ENCODE measurements at places on chromosomes 13 and 19.

DNA sequence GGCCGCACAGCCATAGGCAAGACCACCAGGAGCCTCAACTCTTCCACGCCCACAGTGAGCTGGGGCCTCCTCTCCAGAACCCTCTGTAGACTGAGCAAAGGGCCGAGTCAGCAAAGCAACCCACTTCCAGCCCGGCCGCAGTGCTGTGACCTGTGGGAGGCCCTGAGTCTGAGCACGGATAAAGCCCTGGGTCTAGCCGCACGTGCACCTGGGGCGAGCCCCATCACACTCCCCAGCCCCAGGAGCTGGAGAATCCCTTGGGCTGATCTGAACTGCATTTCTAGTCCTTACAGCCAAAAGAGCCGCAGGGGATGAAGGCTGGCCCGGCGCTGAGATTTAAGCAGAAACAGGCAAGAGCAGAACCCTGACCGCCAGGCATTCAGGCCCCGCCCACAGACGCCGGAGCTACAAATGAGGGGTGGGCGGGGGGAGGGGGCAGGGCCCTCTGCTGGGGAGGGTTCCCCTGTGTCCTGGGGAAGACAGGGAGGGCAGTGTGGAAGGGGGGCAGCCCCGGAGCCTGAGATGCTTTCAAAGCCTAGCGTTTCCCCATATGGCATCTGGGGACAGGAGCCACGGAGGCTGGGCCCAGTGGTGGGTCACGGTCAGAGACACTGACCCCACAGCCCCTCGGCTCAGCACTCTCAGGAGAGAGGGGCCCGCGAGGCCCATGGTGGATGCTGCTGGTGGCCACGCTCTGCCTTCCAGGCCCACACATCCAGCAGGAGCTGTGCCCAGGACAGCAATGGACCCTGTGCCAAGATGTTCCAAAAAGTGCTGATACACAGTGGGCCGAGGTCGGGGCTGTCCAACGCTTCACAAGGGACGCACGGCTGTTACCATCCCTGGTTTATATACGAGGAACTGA lies 4.9 kb downstream of the TMEM259 start:
- no peak for DNase-seq

DNA sequence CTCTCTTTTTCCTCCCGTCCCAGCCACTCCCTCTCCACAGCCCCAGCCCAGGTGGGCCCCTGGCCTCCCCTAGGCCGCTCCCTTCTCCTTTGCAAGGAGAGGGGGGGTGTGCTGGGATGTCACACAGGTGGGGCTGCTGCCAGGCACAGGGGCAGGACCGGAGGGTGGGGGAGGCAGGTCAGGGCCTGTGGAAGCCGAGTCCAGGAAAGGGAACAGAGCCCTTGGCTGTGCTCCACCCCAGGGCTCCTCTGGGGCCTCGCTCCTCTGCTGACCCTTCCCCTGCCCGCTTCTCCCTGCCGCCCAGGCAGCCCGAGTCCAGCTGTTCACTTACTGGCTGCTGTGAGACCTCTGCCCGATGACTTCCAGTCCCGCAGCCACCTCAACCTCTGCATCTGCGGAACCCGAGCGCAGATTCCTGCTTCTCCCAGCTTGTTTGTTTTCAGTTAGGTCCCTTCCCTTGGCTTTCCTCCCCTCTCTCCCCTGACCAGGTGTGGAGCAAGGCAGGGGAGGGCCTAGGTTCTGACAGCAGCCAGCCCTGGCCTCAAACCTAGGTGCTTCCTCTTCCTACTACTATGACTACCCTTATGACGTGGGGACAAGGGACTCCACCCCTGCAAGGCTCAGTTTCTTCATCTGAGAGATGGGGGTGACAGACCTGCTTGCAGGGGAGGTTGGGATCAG lies 850 bp upstream of the KLK11 start:
- no peak for DNase-seq

GRCh38 chr13:46032341-46032740 lies 20.2 kb downstream of the ZC3H13 start:
- DNase-seq, result no peak

GRCh38 chr13:111114362-111115060 lies 599 bp upstream of the ARHGEF7 start:
- DNase-seq, result no peak

- peak; percentile 22 for DNase-seq
Measured at GRCh38 chr13:22107549-22107948, 436.7 kb downstream of the FGF9 start.

DNA sequence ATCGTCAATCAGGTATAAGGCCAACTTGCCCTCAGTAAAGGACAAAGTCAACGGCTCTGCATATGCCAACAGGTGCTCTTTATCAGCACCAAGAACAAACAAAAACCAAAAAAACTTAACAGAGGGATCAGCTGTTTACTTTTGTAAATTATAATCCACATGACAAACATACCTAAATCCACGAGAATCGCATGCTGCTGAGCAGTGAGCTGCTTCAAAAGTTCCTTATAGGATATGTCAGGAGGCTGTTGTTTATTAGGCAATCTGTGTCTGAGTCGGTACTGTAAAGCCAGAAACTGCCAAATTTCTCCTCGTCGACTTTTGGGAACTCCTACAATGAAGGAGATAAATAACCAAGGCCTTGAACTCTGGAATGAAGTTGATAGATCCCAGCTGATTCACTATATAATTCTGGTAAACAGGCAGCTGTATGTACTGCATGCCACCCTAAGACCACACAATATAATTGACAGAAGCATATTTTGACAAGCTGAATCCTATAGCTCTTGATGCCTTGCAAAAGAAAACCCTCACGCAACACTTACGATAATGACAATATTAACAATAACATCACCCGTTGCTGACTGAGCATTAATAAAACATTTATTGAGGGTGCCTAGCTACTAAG lies 179.8 kb downstream of the TBC1D4 start:
- DNase-seq, result no peak

GRCh38 chr19:17121736-17122293 lies 46.2 kb downstream of the MYO9B start:
- peak; percentile 73 for DNase-seq

DNA sequence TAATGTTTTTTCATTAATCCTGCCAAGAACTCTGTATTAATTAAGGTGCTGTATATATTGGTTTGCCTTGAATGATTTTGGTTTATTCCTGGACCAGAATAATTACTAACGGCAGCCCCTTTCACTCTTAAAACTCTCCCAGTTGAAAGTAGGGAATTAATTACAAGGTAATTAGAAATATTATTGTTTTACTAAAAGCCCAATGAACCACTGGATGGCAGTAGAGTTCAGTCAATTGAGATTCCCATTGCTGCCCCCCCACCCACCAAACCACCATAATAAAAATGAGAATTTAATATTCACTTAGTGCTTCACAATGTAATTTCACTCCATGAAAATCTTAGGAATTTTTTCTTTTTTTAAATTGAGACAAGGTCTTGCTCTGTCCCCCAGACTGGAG lies 13.7 kb downstream of the WBP4 start:
- peak; percentile 37 for DNase-seq

- peak; percentile 35 for DNase-seq
Measured at GRCh38 chr13:114027046-114027715, 53.3 kb upstream of the C13orf46 start.

DNA sequence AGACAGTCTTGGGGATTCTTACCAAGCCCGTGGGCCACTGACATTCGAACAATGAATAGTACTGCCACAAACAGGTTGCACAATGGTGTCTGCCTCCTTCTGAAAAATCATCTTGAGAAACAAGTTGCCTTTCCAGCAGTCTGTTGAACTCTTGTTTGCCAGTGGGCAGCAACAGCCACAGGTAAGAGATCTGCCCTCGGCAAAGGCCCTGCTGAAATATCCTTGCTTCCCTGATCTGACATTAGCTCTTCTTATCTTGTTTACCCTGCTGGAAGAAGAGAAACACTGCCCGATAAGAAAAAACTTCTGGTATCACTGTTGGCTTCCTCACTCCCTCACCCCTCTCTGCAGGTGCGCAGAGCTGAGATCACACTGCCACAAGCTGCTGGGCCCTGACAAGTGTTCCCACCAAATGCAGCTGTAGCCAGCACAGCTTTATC lies 2.0 kb downstream of the DOCK9 start:
- DNase-seq, result peak; percentile 15

DNA sequence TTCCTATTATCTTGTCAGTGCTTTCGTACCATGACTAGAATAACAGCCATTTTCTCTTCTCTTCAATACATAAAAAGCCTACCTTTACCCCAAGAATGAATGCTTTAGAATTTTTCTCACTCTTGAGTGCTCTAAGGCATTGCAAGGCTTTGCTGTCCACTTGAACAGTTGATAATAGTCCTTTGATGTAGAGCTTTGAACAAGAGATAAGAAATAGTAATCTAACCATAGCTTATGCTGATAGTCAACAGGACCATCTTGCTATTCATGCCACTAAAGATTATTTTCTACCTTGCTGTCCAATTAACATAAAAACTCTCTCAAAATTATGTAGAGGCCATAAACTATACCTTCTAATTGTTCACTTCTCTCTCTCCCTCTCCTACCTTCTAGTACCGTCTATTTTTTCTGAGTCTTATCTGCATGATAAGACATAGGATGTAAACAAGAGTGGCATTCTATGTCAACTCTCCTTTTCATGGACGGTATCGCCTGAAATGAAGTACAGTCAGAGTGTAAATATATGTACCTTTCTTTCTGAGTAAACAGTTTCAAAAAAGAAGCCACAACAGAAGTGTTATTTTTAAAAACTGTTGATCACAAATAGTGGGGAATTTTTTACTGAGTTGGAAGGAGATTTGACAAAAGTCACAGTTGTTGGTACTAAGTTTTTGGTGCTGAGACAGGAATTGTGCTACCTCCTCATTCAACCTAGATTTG lies 297.9 kb downstream of the NDFIP2 start:
- no peak for DNase-seq

- DNase-seq, result peak; percentile 82
Measured at GRCh38 chr13:37173214-37173613, 67.8 kb upstream of the CSNK1A1L start.

DNA sequence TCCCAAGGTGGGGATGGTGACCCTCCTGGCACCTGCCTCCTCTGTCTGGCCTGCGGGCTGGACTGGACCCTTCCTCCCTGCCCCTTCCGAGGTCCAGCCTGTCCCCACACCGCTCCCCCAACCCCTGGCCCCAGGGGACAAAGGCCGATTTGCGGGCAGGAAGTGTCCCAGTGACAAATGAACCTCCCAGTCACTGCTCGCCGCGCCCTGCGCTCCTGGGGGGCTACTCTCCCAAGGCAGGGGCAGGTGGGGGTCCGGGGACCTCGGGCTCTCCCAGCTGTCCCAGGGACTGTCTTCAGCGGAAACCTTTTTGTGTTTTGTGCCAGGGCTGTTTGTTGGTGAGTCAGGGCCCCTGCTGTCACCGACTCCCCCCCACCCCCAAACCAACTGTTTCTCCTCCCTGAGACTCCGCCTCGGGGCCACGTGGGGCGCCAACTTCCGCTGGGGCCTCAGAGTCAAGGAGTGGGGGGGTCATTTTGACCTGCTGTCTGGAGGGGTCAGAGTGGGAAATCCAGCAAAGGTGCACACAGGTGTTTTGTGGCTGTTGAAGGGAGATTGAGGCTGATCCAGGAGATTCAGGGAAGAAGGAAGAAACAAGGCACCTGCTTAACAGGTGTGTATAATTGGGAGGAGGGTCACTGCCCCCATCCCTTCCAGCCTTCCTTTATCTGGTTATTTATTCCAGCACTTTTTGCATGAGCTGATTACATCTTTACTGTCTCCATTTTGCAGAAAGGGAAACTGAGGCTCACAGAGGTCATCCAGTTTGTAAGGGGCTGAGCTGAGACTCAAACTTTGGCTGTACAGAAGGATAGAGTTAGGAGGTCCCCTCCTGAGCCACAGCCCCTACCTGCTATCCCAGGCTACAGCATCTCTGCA lies 831 bp downstream of the PGPEP1 start:
- peak; percentile 55 for DNase-seq

GRCh38 chr19:29311191-29311790 lies 98.3 kb upstream of the UQCRFS1 start:
- no peak for DNase-seq

DNA sequence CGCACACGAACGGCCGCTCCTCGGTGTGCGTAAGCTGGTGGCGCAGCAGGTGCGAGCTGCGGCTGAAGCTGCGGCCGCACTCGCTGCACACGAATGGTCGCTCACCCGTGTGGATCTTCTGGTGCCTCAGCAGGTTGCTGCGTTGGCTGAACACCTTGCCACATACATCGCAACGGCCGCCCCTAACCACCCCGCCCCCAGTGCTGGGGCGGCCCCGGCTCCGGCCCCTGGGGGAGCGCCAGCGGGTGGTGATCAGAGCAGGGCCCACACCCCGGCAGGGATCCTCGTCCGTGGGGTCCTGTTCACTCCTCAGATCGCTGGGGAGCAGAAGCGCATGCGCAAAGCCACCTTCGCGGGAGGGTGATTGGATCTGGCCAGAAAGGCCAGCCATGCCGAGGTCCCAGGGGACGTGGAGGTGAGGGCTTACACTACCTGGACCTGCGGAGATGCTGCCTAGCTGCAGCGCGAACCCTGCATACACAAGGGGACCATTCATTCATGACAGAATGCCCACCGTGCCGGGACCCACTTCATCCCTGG lies 4.7 kb upstream of the UBE2M start:
- no peak for DNase-seq

DNA sequence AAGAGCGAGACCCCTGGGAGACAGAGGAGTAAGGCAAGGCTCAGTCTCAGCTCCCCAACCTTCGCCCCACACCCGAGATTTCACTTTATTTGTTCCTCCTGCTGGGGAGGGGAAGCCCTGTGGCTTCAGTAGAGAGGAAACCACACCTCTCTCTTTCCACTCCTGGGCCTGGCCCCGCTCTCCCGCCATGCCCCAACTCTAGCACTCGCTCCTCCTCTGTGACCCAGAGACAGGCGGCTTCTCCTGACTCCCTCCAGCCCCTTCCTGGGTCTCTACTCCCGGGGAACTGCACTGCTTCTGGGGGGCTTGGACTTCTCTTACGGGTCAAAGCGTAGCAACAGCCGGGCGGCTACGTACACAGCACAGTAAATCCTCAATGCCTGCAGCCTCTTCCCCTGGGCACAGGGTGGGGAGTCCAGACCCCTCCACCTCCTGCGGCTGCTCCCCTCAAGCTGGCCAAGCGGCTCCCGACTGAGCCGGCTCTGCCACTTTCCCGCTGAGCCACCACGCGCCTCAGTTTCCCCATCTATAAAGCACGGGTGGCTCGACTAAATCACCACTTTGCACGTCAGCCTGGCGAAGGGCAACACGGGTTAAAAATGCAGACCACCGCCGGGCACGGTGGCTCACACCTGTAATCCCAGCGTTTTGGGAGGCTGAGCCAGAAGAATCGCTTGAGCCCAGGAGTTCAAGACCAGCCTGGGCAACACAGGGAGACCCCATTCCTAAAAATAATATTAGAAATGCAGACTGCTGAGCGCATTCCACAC lies 1.4 kb downstream of the RNF126 start:
- no peak for DNase-seq

DNA sequence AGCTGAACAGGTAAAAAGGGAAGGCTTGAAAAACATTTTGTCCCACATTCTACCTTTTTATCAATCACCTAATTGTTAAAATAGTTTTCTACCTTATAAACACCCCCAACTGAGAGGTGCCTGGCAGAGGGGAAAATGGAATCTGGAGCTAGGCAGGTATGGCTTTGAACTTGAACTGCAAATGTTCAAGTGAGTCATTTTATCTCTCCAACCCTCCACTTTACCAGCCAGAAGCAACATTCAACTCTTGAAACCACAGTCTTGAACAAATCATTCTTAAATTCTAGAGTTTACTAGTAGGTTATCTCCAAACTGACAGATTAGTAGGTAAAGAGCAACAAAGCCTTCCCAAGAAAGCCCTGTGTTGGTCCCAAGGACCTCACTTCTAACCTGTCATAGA lies 116.9 kb downstream of the ABCC4 start:
- no peak for DNase-seq

Data from astrocyte of the spinal cord (primary cell).